ENCODE measurements at places on chromosomes 1 and 21.

DNA sequence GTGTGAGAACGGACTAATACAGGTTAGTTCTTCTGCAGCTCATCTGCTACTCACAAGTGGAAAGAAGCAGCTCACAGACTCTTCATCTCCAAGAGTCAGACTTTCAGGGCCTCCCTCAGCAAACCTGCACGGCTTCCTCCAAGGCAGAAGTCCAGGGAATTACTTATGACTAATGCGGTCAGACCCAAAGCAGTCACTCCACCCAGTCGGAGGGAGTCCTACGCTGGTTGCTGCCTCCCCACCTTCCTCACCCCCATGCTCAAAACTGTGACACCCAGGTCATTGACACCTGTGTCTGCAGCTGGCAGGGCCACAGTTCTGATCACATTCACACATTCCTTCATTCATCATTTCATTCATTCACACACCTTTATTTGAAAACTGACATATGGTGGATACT is 38.4 kb upstream of the PRDM2 start:
- DNase-seq, result no peak

DNA sequence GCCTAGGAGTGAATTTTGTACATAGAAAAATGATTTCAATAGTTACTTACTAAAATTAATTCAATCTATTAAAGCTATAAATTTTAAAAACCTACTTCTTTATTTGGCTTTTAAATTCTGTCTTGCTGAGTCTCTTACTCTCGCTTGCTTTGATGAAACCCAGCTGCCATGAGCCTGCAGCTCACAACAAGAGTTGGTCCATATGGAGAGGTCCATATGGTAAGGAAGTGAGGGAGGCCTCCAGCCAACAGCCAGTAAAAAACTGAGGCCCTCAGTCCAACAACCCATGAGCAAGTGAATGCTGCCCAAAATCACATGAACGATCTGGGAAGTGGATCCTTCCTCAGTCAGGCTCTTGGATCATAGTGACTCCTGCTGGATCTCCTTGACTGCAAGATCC is 89.9 kb upstream of the CXADR start:
- DNase-seq, result no peak

GRCh38 chr1:156291226-156292061 is 4.0 kb downstream of the GLMP start:
- no peak for DNase-seq

- no peak for DNase-seq
Measured at GRCh38 chr21:43195121-43196021, 26.6 kb downstream of the CRYAA start.

DNA sequence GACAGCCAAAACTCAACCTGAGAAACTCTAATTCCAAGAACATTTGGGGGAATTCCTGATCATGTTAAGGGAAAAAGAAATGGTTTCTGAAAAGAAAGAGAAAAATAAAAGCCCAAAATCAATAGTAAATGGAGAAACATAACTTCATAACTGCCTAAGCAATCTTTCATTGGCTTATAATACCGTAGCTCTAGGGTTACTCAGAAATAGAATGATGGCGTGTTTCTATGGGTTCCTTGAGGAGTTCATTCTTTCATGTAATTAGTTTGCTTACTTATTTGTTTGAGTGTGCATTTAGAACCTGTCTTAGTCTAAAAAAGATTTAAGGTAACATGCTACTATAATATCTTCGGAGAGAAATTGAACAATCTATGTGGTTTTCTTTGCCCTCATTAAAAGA is 37.5 kb upstream of the FBXO28 start:
- no peak for DNase-seq

DNA sequence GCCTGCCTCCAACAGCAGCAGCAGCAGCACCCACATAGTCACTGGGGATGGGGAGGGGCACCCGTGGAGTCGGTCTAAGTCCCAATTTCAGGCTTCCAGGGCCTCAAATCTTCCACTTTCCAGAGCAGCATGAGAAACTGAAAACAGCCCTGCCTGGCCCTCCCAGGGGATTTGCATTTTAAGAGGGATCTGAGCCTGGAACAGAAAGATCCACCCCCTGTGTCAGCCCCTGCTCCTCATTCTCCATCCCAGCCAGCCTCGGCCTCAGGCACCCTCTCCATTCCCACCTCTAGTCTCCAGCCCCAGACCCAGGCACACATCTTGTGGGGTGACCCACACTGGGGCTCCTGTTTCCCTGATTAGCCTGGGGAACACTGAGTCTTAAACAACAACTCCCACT is 51.8 kb downstream of the FBXO2 start:
- DNase-seq, result no peak
